OCI-LY7 (cell line): ENCODE measurements at places on chromosomes 3 and 15.

DNA sequence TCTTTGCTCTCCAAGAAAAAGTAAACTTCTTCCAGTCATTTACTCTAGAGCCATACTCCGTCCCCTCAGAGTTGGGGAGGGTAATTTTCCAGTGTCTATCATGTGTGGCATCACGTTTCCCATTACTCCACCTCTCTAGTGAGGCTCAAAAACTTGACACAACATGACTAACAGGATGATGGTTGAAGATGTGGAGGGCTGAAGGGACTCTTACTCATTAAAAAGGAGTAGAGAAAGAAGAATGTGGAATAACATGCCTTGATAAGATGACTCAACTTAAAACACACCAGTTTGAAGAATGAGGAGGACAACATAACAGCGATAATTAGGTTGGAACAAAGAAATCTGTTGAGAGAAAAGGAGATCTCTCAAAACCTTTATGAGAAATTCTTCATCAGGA lies 894.3 kb downstream of the OTOL1 start:
- no peak for DNase-seq

DNA sequence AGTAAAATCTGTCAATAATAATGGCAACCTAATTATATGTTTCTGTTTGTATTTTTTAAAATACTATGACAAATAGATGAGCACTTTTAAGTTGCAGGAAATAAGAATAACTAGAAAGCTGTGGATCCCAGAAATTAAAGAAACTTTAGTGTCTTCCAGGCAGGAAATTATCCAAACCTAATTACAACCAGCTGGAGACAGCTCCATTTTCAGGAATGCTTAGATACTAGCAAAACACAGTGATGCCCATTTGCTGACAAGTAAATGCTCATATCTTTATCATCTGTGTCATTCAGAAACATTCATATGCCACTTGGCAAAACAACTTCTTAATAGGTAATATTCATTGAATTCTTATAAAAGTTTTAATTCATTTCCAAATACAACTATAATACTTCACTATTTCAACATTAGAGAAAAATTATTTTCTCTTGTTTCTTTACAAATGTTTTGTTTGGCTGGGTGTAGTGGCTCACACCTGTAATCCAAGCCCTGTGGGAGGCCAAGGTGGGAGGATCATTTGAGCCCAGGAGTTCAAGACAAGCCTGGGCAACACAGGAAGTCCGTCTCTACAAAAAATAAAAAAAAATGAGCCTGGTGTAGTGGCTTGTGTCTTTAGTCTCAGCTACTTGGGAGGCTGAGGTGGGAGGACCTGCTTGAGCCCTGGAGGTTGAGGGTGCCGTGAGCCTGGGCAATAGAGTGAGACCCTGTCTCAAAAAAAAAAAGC lies 169.1 kb upstream of the TSPAN3 start:
- DNase-seq = no peak

- no peak for DNase-seq
Observed at GRCh38 chr3:102114264-102114979, 265.1 kb downstream of the NFKBIZ start.

- DNase-seq = peak; percentile 99
Observed at GRCh38 chr3:183116025-183116614, 16.8 kb upstream of the MCCC1 start.

DNA sequence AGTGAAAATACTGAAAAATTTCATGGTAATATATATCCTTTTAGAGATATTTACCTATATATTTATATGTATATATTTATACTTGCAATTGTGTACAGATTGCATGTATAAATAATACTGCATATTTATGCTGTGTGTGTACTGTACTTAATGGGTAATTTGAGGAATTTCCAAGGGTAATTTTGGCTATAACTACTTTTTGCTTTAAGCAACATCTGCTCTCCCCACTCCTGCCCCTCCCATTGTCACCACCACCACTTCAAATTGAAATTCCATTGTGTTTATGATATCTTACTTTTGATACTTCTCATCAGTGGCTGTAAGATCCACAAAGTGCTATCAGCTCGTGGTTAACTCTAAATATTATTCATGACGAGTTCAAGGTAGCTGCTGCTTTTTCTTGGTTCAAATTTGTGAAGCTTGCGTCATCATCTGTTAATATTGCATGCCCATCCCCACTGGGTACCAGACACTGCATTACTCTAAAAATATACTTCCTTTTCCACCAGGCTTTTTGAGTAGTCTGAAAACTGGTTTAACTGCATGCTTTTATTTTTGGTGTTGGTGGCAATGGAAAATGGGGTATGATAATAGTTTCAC lies 91.7 kb upstream of the MITF start:
- DNase-seq = no peak

DNA sequence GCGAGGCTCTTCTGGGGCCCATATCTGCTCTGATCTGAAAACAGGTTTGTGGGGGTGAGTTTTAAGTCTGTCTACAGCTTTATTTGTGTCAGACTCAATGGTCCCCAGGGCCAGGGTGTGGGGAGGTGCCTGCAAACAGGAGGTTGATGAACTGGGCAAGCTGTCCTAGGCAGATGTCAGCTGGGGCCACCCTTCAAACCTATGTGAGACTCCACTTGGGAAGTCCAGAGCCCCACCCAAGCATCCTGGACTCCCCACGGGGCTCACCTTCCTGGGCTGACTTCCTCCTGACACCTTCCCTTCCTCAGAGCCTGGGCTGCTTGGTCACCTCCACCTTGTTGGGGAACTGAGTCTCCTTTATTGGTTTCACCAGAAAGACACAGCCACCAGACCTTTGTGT lies 8.6 kb upstream of the LYSMD4 start:
- no peak for DNase-seq

- DNase-seq = no peak
Observed at GRCh38 chr3:157040456-157040855, 119.5 kb downstream of the CCNL1 start.

GRCh38 chr15:68183616-68184315 lies 21.4 kb downstream of the CALML4 start:
- no peak for DNase-seq

DNA sequence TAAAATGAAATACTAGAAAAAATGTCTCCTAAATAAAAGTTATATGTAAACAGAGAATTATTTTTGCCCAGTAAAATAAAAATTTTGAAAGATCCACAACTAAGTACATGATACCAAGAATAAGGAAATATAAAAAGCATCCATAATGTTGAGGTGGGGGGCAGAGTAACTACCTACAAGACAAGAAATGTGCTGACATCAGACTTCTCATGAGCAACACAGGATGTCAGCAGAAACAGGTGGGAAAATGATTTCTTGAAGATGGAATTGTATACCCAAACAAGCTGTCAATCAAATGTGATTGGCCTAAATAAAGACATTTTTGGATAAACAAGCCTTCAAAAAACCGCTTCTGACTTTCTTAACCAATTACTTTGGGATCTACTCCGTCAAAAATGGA lies 143.9 kb upstream of the LIPC start:
- DNase-seq = no peak

DNA sequence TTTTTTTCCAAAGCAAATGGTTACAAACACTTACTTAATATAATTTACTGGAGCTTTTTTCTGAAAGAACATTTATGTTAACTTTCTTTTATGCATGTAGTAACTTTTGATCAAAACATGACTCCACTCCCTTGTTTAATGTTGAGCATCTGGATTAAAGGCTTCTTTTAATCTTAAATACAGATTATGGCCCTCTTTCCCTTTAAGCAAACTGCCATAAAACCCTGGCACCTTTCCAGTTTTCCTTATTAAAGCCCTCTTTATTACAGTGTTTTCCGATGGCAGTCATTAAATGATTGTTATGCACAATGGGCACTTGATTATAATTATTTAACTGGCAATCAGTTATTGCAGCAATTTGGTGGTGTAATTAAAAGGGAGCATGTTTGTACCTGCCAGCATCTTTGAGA lies 167.0 kb downstream of the VGLL4 start:
- no peak for DNase-seq

GRCh38 chr15:28914046-28914445 lies 28.3 kb downstream of the APBA2 start:
- DNase-seq = no peak

GRCh38 chr3:64892671-64893309 lies 205.0 kb upstream of the ADAMTS9 start:
- no peak for DNase-seq

DNA sequence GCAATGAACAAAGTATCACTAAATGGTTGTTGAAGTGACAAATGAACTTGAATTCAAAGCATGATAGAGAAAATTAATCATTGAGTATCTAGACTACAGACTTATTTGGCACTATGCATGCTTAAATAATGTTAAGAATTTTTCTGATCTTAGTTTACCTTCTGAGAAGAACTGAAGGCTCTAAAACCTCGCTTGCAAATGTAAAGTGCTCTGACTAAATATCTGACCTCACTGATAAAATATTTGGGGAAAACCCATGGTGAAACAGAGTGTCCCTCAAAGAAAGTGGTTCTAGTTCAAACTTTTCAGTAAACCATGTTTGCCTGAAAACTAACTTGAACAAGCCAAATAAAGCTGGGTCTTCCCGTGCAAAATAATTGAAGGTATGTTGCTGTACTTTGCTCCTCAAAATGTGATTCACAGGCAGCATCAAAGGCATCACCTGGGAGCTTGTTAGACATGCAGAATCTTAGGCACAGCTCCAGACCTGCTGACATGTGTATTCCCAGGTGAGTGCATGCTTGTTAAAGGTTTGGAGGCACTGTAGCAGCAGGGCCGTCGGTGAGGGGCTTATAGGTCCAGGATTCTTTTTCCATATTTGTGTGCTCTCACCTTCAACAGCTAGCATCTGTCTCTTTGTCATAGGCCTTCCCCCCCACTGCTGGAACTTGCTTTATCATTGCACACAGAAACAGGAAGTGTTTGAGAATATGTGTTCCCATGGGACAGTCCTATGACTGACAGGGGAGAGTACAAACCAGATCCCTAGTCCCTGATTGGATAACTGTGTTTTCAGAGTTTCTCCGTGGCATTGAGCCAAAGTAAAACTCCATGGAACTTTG lies 524.2 kb upstream of the LMCD1 start:
- peak; percentile 67 for DNase-seq

DNA sequence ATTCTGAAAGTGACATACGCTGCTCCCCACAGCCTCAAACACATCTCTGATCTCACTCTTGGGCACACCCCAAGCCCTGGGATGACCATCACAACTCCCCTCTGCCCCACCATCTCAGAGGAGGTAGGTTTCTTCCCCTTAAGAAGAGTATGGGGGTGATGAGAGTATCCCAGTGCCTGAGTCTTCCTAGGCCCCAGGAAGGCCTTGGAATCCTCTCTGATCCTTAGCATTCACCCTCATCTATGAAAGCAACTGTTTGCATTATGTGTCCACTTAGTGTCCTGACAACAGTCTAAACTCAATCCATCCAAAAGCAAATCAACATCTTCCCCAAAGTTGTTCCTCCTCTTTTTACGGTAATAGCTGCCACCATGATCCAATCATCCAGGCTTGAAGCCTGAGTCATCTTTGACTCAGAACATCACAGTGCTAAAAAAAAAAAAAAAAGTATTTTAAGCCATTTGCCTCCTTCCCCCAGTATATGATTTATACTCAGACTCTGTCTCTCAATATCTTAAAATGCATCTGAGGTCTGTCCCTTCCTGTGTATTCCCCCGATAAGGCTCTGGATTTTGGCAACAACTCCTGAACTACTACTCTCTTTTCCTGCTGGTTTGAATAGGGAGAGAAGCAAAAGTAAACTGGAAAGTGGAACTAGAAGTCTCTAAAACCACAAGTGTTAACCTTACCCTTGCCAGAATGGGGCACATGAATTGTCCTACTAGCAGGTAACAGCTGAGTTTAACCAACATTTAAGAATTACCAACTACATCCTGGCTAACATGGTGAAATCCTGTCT lies 22.5 kb downstream of the POPDC2 start:
- DNase-seq = no peak
